ENCODE measurements at places on chromosomes 5 and 9. TPM values are rescaled to one million over a fixed set of nuclear protein-coding genes. Genes with fewer than 3 reads are reported as not detected.

The GGTA1 gene
- total RNA-seq, result 0.77 TPM

GRCh38 chr5:37811866-37812265, 28.0 kb downstream of the GDNF start:
- no peaks in the 10 kb centered on the region for H3K36me3 ChIP-seq
- H3K4me3 ChIP-seq, result no peak overlapping the region
- H3K27me3 ChIP-seq, result no peaks in the 10 kb centered on the region
- H3K27ac ChIP-seq, result no peak overlapping the region
- DNase-seq, result no peak
- H3K4me1 ChIP-seq, result no peaks in the 10 kb centered on the region

DNA sequence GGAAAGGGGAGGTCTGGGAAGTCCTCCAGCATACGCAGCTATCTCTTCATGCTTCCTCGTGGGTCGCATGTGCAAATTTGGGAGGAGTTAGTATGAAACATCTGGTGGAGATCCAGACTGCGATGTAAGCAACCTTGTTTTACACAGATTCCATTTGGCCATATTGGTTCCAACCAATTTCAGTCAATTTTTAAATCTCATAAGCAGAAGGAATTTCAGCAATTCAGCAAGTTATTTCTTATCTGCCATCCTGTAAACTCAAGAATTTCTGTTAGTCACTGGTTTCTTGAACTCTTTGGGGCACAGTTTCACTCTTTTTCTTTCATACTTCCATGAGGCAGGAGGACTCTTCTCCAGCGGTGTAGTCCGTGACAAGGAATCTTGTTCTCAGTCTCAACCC, 130.4 kb upstream of the CLINT1 start:
- no peaks in the 10 kb centered on the region for H3K27me3 ChIP-seq
- H3K27ac ChIP-seq, result no peak overlapping the region
- no peak for DNase-seq
- no peak overlapping the region for H3K4me3 ChIP-seq
- H3K36me3 ChIP-seq, result no peaks in the 10 kb centered on the region
- peaks cover 2% of the 10 kb centered on the region for H3K4me1 ChIP-seq

- no peak overlapping the region for H3K4me3 ChIP-seq
- no peaks in the 10 kb centered on the region for H3K27me3 ChIP-seq
- no peaks in the 10 kb centered on the region for H3K36me3 ChIP-seq
- no peaks in the 10 kb centered on the region for H3K4me1 ChIP-seq
- no peak for DNase-seq
These were observed 154.2 kb upstream of the WWC1 start for GRCh38 chr5:168137265-168137664.

DNA sequence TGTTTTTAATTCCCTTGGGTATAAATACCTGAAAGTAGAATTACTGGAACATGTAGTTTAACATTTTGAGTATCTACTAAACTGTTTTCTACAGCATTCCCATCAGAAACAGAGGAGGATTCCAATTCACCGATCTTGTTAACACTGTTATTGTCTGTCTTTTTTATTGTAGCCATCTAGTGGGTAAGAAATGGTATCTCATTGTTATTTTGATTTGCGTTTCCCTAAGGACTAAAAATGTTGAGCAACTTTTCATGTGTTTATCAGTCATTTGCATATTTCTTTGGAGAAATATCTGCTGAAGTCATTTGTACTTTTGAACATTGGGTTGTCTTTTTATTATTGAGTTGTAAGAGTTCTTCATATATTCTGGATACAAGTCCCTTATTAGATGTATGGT, 135.2 kb upstream of the NFIL3 start:
- H3K27me3 ChIP-seq, result no peaks in the 10 kb centered on the region
- no peak for DNase-seq
- H3K36me3 ChIP-seq, result no peaks in the 10 kb centered on the region
- no peak overlapping the region for H3K4me3 ChIP-seq
- H3K4me1 ChIP-seq, result no peaks in the 10 kb centered on the region

The ZNG1E gene
- total RNA-seq, result 62.6 TPM

Data from uterus (tissue), 4 donors.